ENCODE measurements at places on chromosomes 3 and 15. TPM values are rescaled to one million over a fixed set of nuclear protein-coding genes. Genes with fewer than 3 reads are reported as not detected.
A peak's percentile ranks its signal among the peaks of the same experiment; 100 is the strongest.

DNA sequence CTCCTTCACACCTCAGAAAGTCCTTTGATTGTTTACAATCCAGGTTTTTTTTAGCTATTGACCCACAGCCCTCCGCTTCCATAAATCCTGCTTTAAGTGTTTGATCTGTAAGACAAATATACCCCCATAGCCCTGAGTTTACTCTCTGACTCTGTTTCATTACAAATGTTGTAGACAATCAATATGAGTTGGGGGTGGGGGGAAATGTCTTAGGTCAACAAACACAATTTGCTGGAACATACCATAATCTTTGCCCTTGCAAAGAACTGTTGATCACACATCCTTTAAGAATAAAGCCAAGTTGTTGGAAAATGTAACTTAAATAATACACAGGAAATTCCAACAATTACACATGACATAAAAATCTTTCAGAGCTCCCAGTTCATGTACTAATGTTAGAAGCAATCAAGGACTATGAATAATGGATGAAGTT is 301.8 kb upstream of the SEMA6D start:
- no peak for DNase-seq

DNA sequence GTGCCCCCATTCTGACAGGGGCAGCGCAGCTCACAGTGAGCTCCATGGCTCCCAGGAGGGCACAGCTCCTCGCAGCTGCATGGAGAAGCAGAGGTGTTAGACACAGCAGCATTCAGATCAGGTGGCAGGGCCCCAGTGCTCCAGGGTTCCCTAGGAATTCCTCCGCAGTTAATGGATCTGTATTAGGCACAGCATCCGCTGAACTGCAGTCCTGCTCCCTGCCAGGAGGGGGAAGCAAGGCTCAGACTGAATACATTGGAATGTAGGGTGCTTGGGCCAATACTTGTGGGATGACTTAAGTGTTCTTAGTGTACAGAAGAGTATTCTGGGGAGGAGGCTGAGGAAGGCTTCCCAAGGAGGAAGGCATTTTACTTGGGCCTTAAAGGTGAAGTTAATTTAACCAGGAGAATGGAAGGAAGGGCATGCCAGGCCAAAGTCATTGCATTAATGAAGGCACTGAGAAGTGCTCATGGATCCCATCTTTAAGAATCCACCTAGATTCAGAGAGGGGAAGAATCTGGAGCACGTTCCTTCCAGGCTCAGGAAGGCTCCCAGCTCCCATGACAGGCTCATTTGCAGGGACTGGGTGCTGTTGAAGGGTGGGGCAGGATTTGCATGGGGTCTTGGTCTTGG is 111.6 kb downstream of the RAB11A start:
- DNase-seq = peak; percentile 75

DNA sequence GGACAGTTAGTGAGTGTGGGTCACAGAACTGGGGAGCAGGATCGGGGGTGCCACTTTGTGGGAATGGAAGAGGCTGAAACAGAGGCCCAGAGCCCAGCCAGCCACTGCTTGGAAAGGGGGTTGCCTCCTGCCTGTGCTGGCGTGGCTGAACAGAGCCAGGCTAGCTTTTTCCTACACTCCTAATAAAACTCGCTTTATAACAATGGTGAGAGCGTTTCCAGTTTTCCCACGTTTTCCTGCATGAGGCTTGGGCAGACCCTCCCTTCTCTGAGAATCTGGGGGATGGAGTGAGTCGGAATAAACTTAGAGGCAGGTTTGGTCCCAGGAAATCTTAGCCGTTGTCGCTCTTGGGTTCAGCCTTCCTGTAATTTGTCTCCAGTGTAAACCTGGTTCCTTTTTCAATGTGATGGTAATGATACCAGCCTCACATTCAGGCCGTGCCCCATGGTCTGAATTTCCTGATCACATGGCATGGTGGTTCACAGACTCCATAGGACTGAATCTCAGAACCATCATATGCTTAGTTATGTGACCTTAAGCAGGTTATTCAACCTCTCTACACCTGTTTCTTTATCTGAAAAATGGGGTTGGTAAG is 6.5 kb upstream of the FGD5 start:
- DNase-seq = no peak

DNA sequence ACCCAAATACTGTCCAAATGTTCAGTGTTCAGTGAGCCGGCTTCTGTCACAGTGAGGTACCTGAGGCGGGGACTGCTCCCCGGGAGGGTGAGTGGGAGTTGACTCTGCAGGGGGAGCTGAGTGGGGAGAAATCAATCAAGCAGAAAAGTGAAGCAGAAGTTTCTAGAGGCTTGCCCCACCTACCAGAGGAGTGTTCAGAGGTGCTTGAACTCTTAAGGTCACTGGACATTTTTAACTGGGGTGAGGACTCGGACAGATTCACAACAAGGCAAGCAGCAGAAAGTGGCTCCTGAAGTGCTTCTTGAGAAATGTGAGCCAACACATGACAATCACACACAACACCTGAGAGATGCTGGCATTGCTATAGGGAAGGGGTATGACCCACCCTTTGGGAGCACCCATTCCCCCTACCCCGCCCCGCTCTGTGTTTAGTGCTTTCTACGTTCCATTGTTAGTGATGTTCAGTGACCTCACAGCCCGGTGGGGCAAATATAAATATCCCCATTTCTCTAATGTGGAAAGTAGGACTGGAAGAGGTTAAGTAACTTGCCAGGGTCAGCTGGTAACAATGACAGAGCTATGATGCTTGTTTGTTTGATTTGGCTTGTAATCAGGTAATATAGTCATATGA is 48.6 kb upstream of the AKAP13 start:
- no peak for DNase-seq

GRCh38 chr3:111944372-111944771 is 34.5 kb upstream of the ABHD10 start:
- DNase-seq = no peak

DNA sequence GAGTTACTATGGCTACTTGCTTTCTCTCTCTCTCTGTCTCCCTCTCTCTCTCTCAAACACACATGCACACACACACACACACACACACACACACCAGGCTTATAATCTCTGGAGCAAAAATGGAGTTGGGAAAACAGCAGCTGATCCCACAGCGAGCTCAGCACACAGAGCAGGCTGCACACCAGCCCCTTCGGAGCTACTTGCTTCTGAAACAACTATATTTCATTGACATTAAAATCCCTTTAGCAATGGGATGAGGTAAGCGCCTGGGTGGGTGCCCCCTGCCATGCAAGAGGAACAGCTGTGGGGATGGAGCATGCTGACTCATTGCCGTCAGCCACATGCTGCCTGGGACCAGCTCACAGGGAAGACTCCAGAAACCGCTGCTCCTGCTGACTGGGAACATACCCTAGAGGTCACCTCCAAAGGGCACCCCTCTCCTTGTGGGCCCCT is 45.7 kb downstream of the B3GNT5 start:
- DNase-seq = peak; percentile 92

GRCh38 chr3:169841171-169841570 is 28.5 kb upstream of the LRRC34 start:
- peak; percentile 46 for DNase-seq

- DNase-seq = no peak
Measured at GRCh38 chr3:182711261-182711683, 82.0 kb upstream of the ATP11B start.

GRCh38 chr15:43879386-43880355 is 52.9 kb downstream of the WDR76 start:
- peak; percentile 96 for DNase-seq

DNA sequence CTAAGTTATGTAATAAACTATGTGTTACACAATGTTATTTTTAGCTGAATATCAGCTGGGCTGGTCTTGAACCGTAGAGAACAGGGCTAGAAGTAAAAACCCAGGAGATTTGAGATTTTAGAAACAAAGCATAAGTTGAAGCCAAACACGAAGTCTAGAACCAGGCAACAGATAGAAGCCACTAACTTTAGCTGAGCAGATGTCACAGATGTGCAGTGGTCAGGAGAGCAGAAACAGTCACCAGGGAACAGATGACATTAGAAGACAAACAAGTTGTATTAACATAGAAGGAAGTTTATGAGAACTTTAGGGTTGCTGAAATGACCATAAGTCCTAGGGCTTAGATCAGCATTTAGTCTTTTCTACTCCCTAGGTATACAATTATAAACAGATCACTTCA is 731.0 kb downstream of the ZNF385D start:
- DNase-seq = no peak

DNA sequence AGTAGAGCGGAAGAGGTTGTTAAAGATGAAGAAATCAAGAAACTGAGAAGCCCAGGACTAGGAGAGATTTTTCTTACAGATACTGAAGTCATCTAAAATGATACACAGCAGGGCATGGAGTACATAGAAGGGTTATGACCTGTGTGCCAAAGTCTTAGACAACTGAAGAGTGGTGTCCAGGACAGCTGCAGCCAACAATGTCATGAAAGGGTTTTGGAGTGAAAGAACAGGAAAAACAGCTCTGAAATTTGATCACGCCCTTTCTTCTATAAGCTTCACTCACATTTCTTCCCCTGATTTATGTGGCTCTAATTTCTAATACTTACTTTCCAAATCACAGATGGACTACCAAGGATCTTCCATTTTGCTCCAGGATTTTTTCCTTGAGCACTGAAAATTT is 3.0 kb downstream of the CFAP20DC start:
- DNase-seq = no peak

- DNase-seq = no peak
Measured at GRCh38 chr3:29382409-29382808, 101.5 kb downstream of the RBMS3 start.

GRCh38 chr3:195071011-195071728 is 199.8 kb downstream of the XXYLT1 start:
- DNase-seq = no peak

- no peak for DNase-seq
Measured at GRCh38 chr15:70375006-70375431, 277.3 kb upstream of the TLE3 start.

DNA sequence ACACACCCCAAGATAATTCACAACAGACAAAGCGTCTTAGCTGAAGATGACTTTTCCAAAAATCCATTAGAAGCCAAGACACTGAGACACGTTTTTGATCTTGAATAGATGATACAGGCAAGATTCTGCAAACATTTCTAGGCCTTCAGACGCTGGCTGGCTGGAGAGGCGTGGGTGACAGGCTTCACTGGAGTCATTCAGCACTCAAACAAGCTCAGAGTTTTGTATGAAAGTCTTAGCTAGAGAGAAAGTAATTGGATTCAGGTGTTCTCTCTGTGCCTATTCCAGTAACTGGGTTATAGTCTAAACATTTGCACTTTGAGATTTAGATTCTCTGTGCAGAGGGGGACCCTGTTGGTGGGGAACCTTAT is 147.7 kb upstream of the BHLHE40 start:
- no peak for DNase-seq

DNA sequence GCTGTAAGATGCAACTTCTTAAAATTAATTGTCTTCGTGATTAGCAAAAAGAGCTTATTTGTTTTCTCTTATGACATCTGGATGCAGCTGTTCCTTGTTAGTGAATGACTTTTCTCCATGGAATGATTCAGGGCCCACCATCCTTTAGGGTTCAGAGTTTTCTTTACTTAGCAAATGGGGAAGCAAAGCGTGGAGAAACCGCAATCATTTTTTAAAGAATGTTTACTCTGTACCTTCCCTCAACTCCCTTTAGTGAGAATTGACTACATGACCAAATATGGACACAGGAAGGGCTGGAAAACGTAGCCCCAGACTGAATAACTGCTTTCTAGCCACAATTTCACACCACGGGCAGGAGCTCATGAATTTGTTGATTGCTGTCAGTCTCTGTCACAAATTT is 130.1 kb downstream of the EDEM1 start:
- DNase-seq = no peak

DNA sequence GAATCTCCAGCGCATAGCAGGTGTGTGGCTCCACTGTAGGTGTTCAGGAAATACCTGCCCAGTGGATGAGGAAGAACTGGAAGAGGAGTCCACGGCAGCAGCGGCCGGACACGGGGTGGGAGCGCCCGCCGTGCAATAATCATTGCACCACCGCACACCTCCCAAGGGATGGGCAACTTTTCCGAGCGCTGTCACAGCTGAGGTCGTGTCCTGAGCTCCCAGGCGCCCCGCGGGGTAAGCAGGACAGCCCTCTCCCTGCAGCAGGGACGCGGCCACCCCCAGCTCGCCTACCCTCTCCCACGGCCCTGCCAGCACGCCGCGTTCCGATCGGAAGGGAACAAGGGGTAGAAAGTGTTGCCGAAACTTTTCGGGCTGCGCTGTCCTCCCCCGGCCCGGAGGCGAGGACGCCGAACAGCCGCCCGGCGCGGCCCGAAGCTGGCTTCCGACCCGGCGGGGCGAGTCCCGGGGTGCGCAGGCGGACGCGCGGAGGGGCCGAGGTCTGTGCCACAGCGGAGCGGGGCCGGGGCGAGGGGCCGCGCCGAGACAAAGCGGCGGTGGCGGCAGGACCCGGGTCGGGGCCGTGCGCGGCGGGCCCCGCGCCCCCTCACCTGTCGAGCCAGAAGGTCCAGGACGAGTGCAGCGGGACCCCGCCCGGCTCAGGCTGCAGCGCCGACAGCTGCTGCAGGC is 475 bp downstream of the EIF4E3 start:
- DNase-seq = peak; percentile 14

DNA sequence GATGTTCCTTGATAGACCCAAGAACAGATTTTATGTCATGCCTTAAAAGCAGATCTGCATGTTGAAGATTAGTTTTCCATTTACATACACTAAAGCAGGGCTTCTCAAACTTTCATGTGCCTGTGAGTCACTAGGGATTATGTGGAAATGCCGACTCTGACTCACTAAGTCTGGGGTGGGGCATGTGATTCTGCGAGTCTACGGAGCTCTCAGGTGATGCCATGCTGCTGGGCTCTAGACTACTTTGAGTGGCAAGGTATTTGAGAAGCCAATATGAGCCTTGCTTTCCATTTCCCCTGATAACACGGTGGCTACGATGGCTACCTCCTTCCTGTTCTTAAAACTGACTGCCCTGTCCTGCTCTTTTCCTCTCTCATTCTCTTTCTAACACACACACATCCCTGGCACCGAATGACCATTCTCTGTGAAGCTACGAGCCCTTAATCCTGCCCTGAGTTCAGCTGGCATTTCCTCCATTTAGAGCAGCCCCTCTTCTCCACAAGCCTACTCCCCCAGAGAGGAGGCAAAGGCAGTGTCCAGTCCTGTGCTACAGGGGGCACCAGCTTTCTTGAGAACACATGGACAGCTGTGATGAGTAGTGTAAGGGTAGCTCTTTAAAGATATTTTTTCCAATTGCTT is 39.7 kb upstream of the PYGO1 start:
- DNase-seq = peak; percentile 93

- DNase-seq = no peak
Measured at GRCh38 chr3:157318639-157319288, 117.9 kb upstream of the PTX3 start.

SFMBT1 gene
- total RNA-seq = 5.1 TPM

CACNA2D2 gene
- total RNA-seq = 0.24 TPM

PIAS1 gene
- total RNA-seq = 40.0 TPM

IGSF11 gene
- 7.7 TPM for total RNA-seq

IMPG2 gene
- 2.6 TPM for total RNA-seq

CRYGS gene
- 8.4 TPM for total RNA-seq

PATL2 gene
- 0.72 TPM for total RNA-seq

CXCR6 gene
- total RNA-seq = 2.2 TPM

SLC7A14 gene
- total RNA-seq = 9.6 TPM

DUOXA2 gene
- total RNA-seq = 3.9 TPM

PAK6 gene
- total RNA-seq = 9.4 TPM

CYP11A1 gene
- total RNA-seq = 2.6 TPM

PFKFB4 gene
- 13.2 TPM for total RNA-seq
